ENCODE measurements at places on chromosomes 4 and X. TPM values are rescaled to one million over a fixed set of nuclear protein-coding genes. Genes with fewer than 3 reads are reported as not detected.
A peak's percentile ranks its signal among the peaks of the same experiment; 100 is the strongest.

DNA sequence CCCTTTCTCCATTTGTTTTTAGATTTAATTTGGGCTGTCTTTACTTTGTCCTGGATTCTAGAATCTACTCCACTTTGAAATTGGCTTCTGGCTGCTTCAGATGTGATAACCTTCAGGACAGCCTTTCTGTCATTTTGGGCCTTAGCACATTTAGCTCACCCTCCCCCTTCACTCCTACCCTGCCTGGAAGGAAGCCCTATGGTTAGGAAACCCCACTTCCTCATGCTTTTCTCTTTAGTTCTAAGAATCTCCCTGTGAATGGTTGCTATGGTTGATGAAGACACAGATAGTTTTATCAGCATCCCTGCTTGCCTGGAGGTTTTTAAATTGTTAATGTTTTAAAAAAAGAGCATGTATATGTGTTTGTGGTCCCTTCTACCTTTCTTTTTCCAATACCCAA, 100.7 kb upstream of the PTPN13 start:
- no peak overlapping the region for H3K27ac ChIP-seq
- H3K4me1 ChIP-seq: peaks cover 26% of the 10 kb centered on the region
- no peak overlapping the region for H3K4me3 ChIP-seq

- H3K27me3 ChIP-seq: no peaks in the 10 kb centered on the region
- no peaks in the 10 kb centered on the region for H3K4me1 ChIP-seq
- no peak overlapping the region for H3K4me3 ChIP-seq
- no peak overlapping the region for H3K27ac ChIP-seq
- no peaks in the 10 kb centered on the region for H3K36me3 ChIP-seq
These were observed 87.7 kb upstream of the RAB40AL start for GRCh38 chrX:102849396-102849795.

DNA sequence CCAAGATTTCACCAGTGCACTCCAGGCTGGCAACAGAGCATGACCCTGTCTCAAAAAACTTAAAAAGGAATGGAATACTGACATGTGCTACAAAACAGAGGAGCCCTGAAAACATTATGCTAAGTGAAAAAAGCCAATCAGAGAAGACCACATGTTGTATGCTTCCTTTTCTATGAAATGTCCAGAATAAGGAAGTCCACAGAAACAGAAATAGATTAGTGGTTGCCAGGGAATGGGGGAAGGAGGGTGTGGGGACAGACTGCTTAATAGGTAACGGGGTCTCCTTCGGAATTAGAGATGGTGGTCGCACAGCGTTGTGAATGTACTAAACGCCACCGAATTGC, 30.1 kb upstream of the KIAA0232 start:
- H3K4me3 ChIP-seq: no peak overlapping the region
- DNase-seq: no peak
- peak overlapping the region; percentile 85 for H3K27ac ChIP-seq
- peaks cover 28% of the 10 kb centered on the region for H3K4me1 ChIP-seq

- H3K4me1 ChIP-seq: no peaks in the 10 kb centered on the region
- DNase-seq: no peak
- no peaks in the 10 kb centered on the region for H3K36me3 ChIP-seq
These were observed 57.6 kb downstream of the RBM46 start for GRCh38 chr4:154838694-154839093.

Gene PLAC1
- not detected for total RNA-seq

Gene DMP1
- not detected for total RNA-seq

Gene PRR32
- not detected for total RNA-seq
